ENCODE measurements at places on chromosomes 3 and 15.
A peak's percentile ranks its signal among the peaks of the same experiment; 100 is the strongest.

DNA sequence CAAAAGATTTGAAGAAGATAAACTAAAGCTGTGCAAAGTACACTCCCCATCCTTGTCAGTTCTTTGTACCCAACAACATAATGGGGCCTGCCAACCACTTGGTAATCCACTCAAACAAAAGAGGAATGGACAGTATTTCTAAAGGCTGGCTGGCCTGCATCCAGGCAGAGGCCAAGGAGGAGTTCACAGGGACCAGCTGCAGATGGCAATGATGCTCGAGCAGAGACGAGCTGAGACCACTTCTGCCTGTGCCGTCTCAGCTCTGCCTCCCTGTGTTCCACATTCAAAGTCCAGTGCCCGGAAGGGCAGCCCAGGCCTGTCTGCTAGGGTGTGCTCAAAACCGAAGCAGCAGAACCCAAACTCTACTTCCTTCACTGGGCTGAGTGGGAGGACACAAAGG, 14.3 kb downstream of the CXCR6 start:
- no peak for DNase-seq

GRCh38 chr3:114005481-114005880, 50.8 kb downstream of the CCDC191 start:
- DNase-seq = no peak

GRCh38 chr15:81002009-81002330, 1.2 kb downstream of the TLNRD1 start:
- no peak for DNase-seq

DNA sequence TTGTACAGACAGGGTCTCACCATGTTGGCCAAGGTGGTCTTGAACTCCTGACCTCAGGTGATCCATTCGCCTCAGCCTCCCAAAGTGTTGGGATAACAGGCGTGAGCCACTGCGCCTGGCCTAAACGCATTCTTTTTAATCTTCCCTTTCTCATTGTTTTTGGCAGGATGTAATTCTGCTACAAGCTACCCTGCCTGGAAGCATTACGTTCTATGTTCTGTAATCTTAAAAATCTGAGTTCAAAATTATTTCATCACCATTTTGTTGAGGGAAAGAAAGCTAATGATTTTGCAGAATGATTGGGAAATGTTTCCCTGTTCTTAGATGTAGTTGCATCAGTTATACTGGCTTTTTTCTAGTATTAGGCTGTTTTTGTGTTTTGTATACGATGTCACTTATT, 71.5 kb downstream of the RGMA start:
- no peak for DNase-seq

DNA sequence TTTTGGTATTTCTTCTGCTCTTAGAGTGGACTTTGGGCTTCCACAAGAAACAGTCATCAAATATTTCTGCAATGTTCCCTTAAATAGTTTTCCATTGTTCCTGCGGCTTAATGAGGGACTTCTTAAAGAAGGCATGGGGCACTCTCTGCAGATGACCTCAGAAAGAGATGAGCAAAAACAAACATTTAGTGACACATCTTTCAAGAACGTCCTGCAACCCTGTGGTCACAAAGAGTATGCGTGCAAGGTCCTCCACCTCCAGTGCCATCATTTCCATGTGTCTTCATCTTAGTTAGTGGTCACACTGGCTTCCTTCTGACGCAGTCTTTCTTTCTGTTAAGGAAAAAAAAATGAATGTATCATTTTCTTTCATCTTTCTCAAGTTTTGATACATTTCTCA, 56.2 kb downstream of the GREM1 start:
- DNase-seq = no peak

GRCh38 chr3:105572501-105572900, 205.8 kb downstream of the ALCAM start:
- no peak for DNase-seq

- DNase-seq = no peak
These were observed at the start of gene ALG1L2 for GRCh38 chr3:130081351-130081881. TSS of gene ALG1L2 (plus strand) at chr3:130081831. CDS start at chr3:130082017, 186 bp downstream.

DNA sequence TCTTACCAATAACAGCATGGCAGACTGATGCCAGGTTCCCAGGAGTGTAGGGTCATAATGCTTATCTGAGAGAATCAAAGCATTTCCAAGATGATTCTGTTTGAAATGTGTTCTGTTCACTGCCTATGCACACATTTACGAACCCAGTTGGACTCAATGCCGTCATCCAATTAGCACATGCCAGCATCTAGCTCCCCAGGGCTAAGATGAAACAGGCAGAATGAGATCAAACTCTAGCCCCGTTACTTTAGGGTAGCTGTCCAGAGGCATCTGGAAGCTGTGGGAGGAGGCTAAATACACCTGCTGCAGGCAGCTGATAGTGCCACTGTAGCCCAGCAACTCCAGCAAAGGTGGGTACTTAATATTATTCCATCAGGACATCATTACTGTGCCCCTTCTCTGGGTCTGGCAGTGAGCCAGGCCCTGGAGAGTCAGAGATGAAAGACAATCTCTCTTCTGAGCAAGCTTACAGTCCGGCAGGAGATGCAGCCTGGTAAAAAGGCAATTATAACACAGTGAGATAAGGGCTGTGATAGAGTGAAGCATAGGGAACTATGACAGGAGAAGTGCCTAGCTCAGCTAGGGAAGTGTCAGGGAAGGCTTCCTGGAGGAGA, 156.4 kb upstream of the PPP2R3A start:
- no peak for DNase-seq

- DNase-seq = no peak
These were observed 266.8 kb downstream of the ZNF385D start for GRCh38 chr3:21484057-21484827.

- DNase-seq = no peak
These were observed 19.1 kb downstream of the HSPBAP1 start for GRCh38 chr3:122774564-122774963.

GRCh38 chr3:189304465-189305351, 132.9 kb downstream of the TPRG1 start:
- no peak for DNase-seq

DNA sequence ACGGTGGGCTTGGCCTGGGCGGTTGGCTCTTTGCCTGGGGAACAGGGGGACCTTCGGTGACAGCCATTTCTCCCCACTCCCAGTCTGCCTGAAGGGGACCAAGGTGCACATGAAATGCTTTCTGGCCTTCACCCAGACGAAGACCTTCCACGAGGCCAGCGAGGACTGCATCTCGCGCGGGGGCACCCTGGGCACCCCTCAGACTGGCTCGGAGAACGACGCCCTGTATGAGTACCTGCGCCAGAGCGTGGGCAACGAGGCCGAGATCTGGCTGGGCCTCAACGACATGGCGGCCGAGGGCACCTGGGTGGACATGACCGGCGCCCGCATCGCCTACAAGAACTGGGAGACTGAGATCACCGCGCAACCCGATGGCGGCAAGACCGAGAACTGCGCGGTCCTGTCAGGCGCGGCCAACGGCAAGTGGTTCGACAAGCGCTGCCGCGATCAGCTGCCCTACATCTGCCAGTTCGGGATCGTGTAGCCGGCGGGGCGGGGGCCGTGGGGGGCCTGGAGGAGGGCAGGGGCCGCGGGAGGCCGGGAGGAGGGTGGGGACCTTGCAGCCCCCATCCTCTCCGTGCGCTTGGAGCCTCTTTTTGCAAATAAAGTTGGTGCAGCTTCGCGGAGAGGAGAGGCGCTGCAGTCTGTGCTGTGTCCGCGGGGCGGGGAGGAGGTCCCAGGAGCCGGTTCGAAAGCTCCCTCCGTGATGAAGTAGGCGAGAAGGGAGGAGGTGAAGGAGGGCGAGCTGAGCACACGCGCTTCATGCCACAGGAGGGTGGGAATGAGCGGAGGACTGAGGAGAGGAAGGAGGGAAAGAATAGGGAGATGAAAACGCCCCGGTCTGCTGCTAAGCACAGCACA, 9.6 kb downstream of the CLEC3B start:
- peak; percentile 12 for DNase-seq

GRCh38 chr3:71376911-71377310, 206.6 kb downstream of the FOXP1 start:
- DNase-seq = no peak

DNA sequence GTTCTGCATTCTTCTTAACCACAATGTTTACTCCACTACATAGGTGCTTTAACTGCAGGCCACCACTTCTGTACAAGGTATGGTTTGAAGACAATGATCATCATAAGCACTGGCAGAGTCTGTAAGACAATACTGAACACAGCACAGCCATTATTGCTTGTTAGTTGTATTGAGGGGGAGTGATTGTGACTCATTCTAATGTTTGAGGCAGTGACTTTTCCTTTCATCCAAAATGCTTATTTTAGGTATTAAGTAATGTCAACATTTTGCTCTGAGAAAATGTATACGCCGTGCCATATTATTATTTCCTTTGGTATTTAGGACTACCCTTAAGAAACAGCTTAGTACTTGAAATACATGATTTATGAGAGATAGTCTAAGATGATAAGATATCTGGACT, 618.2 kb upstream of the ZNF717 start:
- no peak for DNase-seq

GRCh38 chr3:188819939-188820338, 351.8 kb upstream of the TPRG1 start:
- no peak for DNase-seq

DNA sequence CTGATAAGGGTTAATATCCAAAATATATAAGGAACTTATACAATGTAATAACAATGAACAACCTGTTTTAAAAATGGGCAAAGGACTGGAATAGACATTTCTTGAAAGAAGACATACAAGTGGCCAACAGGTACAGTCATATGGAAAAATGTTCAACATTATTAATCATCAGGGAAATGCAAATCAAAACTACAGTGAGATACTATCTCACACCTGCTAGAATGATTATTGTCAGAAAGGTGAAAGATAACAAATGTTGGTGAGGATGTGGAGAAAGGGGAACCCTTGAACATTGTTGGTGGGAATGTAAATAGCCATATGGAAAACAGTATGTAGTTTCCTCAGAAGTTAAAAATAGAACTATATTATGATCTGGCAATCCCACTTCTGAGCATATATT, 20.4 kb downstream of the GOLM2 start:
- DNase-seq = no peak

DNA sequence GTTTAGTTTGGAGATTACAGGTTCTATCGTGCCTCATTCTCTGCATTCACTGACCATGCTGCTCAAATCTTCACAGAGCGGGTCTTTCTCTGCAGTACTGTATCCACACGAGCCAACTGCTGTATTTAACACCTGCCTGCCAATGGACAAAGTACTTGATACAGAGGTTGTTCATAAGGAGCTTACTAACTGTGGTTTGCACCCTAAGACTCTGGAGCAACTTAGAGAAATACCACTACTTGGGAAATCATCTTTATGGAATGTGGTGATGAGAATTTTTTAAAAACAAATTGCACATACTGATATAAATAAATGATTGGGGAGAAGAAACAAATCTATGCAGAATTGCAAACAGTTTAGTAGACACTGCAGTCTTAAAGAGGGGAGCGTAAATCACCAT, 90.0 kb downstream of the PPP2R3A start:
- DNase-seq = no peak
